ENCODE measurements at places on chromosomes 2 and 18.
A peak's percentile ranks its signal among the peaks of the same experiment; 100 is the strongest.

DNA sequence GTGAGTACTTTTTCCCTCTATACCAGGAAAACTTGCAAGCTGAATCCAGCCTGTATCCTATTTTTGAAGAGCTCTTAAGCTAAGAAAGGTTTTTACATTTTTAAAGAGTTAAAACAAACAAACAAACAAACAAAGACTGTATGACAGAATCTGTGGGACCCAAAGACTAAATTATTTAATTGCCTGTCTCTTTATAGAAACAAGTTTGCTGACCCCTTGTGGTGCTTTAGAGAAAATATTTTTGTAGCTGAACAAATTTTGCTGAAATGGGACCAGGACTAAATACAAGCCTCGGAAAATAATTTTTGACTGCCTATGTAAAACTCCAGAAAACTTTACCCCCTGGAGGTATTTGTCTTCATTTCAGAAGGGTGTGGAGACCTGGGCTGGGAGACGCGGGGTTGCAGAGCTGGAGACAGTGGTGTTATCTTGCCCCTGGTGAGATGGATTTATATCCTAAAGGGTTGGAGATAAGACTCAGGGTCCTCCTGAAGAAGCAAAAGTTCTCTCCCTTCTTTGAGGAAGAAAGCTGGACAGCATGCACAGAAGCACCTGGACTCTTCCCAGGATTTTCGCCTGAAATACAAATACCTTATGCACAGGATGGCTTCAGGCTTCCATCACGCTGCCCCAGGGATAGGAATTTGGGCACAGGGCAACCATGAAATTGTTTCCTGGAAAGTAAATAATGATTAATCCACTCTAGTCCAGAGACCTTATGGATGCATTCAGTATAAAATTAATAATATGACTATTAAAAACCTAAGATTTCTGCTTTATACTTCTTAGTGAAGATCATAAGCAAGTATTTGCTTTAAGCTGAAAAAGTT lies 54.3 kb downstream of the TMX3 start:
- DNase-seq: no peak

GRCh38 chr2:96869822-96870625 lies at the start of gene SEMA4C:
Gene SEMA4C, minus strand, starts transcription at chr2:96870080. Its CDS starts 2,194 bp downstream, at chr2:96867886.
- peak; percentile 76 for DNase-seq

GRCh38 chr2:237553948-237554347 lies 12.4 kb upstream of the PRLH start:
- DNase-seq: no peak

GRCh38 chr18:44067186-44067585 lies 613.5 kb upstream of the SETBP1 start:
- no peak for DNase-seq

DNA sequence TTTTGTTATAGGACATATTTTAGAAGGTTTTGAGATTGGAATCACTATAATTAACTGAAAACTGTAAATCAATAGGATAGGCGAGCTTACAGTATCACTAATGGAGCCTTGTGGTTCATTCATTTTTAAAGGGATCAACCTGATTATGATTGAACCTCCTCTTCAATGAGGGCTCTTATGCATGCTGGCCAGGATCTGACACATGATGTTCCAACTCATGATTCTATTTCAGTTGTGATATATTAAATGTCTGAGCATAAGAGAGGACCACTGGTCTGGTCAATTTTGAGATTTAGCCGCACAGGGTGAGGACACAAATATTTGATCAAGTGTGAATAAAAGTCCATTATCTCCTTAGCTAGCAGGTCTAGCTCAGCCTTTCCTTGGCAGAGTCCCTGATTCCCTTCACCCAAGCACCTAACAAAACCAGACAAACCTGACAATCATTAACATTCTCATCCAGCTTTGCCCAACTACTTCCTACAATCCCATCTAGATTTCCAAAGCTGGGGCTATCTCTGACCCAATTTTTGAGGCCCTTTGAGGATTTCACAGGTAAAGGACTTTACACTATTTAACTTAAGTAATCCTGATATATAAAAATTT lies 6.9 kb upstream of the MAP4K4 start:
- DNase-seq: no peak

DNA sequence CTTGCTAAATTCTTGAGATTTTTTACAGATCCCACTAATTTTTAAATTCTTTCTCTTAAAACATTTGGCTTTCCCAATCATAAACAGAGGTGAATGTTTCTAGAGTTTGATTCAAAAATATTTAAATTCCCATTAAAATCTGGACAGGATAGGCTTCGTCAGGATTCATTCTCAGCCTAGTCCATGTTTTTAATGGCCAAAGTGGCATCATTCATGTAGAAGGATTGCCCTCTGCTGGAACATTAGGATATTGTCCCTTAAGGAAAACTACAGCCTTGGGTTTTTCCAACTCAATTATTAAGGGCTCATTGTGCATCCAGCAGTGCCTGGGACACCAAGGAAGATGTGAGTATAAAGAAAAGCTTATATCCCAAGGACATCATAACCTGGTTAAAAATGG lies 71.7 kb downstream of the TPGS2 start:
- no peak for DNase-seq

DNA sequence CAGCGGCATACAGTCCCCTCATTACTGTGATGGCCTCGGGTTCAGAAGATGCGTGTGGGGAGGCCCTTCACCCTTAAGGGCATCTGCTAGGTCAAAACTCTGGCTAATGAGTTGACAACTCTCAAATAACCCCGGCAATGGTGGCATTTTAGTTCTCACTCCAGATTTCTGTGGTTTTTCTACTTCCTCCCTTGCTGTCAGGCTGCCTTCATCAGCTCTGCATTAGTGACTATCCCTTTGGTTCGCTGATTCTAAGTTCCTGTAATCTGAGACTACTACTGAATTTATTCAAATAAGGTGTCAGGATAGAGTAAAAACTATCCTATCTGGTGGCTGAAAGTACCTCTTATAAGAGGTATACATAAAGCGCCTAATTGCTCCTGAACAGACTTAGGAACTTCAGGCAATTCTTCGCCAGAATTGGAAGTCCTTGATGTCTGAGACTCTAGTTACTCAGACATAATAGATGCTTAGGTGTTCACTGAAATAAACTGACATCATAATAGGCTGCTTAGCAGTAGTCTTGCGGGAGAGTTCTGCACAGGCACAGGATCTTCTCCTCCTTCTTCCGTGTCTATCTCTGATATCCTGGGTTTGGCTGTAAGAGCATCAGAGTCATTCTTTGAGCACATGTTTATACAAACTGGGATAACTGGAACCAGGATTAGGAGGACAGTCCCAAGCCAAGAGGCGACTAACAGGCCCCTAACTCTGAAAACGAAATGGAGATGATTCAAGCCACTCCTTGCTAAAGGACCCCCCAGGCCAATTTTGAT lies 194.5 kb downstream of the DNER start:
- DNase-seq: no peak

DNA sequence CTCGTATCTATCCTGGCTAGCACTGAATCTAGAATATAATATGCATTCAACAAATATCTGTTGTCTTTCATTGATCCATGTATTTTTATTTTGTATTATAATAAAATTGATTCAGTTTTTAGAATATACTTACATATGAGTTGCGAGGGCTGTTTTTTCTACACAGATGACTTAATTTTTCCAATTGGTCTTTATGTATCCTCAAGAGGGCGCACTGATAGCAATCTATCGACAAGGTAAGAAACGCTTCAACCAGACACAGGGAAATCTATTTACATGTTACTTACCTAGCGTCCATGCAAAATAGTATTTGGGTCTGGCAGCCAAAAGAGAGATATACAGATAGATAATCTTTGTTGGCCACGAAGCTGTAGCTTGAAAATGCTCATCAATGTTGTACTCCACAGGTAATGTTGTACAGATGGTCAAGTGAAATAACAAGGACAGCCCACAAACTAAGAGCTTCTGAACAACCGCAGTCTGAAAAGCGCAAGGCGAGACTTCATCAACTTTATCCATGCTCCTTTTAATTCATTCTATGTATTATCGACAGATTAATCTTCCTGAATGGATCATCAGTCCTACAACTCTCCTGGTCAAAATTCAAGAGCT lies 35.5 kb upstream of the KIDINS220 start:
- DNase-seq: no peak

DNA sequence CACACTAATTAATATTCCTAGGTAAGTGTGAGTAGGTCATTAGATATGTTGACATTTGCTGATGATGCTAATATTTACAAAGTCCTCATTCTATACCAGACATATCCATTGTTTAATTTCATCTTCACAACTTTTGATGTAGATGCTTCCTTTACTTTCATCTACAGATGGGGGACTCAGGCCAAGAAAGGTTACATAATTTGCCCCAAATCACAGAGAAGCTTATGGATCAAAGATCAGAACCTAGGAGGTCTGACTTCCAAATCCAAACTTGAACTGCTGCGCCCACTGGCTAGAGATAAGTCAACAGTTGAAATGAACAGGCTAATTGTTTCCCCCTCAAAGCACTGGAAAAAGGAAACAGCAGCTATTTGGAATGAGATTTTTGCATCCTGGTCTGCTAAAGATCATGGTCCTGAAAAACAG lies 95.6 kb upstream of the TMEM178A start:
- no peak for DNase-seq

DNA sequence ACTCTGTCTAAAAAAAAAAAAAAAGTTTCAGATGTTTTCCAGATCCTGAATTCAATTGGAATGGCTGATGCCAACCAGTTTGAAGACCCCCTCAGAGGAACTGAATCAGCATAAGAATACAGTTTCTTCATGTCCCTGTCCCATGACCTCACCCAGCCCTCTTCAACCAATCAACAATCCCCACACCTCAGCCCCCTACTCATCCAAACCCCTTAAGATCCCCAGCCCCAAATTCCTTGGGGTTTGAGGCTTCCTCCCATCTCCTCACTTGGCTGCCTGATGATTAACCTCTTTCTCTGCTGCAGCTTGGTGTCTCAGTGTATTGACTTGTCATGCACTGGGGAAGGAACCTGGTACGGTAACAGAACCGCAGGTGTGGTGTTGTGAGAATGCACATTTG lies 97.6 kb upstream of the CABLES1 start:
- no peak for DNase-seq

DNA sequence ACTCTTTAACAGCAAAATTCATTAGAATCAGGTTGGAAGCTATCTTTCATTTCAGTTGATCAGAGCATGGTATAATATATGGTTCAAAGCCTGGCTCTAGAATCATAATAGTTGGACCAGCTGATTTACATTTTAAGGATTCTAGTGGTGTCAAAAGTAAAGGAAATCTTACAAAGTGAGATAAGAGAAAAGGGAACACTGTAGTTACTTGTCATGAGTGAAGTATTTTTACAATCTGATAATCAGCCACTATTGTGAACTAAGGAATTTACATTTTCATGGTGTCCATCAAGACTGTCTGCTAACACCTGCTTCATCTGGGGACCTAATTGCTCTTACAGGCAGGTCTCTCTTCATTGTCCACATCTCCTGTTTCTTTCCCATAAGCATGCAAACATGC lies 161.1 kb downstream of the SLC39A10 start:
- DNase-seq: no peak
